ENCODE measurements at places on chromosomes 11 and 22.

- no peak for DNase-seq
These were observed 841 bp upstream of the EIF4G2 start for GRCh38 chr11:10809373-10810160.

DNA sequence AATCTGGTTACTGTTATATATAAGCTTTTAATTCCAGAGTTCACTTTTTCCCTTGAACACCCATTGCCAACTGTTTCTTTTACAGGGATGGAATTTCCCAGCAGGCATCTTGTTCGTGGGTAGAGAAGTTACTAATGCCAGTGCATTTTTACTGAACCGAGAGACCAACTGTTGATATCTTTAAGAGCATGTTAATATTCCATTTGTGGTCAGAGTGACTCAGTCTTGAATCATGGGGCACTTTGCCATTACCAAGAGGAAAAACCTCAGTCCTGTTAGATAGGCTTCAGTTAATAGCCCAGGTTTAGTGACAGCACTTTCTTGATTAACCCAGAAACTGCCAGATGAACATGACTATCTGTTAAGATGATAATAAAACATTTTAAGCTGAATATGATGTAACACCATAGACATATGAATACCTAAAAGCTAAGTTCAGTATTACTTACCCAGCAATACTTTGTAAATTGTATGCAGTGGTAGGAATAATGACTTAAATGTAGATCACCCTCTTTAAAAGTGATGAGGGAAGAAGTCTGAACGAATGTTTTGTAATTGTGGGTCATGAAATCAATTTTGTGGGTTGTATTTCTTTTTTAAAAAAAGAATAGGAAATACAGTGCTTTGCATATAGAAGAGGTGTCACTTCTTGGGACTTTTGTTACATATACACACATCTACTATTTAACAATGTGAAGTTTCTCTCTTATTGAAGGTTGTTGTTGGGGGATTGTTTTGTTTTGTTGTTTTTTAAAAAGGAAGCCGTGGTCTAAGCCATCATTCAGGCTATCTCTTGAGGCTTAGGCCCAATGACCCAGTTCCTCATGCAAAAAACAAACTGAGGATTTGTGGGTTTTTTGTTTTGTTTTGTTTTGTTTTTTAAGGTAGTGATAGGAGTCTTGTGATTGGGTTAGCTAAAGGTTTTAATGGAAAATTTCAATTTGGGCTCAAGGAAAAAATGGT lies 79.2 kb upstream of the GRIK4 start:
- no peak for DNase-seq

DNA sequence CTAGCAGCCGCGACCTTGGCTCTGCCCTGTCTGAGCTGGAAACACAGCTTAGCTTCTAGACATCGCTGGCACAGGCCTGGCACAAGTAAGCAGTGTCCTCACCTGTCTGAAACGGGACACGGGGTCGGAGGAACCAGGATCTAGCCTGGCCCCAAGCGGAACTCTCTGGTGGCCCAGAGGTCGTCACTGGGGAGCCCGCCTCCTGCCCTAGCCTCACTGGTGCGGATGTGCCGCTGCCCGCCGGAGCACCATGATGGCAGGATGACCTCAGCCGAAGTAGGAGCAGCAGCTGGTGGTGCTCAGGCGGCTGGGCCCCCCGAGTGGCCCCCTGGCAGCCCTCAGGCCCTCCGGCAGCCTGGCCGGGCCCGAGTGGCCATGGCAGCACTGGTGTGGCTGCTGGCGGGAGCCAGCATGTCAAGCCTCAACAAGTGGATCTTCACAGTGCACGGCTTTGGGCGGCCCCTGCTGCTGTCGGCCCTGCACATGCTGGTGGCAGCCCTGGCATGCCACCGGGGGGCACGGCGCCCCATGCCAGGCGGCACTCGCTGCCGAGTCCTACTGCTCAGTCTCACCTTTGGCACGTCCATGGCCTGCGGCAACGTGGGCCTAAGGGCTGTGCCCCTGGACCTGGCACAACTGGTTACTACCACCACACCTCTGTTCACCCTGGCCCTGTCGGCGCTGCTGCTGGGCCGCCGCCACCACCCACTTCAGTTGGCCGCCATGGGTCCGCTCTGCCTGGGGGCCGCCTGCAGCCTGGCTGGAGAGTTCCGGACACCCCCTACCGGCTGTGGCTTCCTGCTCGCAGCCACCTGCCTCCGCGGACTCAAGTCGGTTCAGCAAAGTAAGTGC lies 871 bp downstream of the SLC35E4 start:
- DNase-seq, result no peak

DNA sequence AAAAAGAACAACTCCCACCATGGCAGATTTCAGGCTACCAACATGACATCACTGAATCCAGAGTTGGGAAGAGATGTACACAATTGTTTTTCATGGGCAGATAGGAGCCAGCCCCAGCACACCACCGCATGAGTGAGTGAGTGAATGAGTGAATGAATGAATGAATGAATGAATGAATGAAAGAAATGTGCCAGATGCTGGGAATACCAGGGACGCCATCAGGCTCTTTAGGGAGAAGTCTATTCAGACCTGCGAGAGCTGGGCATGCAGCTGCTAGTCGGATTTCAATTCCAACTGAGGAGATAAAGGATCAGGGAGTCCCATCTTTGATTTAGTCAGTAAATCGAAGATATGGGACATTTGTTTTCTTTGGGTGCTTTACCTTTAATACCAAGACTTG lies 15.3 kb upstream of the FAM83F start:
- no peak for DNase-seq

GRCh38 chr11:115920841-115921480 lies 416.7 kb upstream of the CADM1 start:
- DNase-seq, result no peak

DNA sequence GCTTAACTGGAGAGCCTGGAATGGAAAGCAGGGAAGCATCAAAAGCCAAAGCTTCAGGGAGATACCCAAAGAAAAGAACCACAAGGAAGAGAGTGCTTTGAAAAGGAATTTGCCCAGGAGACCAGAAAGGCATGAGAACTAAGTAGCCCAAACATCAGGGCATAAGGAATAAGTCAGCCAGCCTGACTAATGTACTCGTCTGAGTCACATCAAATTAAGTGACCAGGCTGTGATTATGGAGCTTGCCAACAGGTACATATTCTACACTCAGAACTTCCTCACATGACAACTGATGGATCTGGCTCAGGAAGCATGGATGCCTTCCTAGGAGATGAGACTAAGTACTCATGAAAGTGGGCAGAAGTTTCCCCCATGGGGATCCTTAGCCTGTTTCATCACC lies 366.7 kb downstream of the BUD13 start:
- no peak for DNase-seq

- no peak for DNase-seq
These were observed 241.3 kb upstream of the ANO3 start for GRCh38 chr11:26090651-26091050.

DNA sequence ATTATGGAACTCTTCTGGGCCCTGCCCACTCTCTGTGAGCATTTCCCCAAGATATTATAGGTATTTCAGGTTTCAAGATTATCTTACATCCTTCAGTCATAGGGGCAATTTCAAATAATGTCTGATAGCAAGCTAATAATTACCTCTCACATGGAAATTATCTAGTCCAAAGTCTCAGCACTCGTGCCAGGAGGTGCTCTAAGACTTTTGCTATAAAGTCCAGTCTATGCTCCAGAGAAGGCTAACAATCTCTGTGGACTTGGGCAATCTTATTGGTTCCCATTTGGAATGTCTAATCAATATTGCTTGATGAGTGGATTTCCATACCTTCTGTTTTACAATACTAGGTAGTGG lies 5.4 kb downstream of the TREH start:
- no peak for DNase-seq

DNA sequence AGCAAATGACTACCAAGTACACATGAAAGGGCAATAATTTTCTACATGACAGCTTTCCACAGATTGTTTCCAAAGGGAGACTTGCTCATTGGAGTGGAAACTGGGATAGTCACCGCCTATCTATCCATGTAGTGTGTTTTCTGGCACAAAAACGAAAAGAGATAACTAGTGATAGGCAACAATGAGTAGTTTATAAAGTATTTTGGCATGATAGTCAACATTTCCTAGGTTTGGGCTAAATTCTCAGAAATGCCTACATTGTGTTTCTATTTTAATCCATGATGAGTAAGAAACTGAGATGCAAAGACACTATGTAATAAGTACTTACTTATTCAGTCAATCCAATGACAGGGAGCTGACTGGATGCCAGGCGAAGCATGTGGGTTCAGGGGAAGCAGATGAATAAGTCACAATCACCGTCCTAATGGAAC lies 1129.1 kb downstream of the DLG2 start:
- DNase-seq, result no peak

- DNase-seq, result no peak
These were observed 368.9 kb downstream of the SHANK2 start for GRCh38 chr11:70883323-70883940.

- no peak for DNase-seq
These were observed 27.5 kb downstream of the MRGPRX2 start for GRCh38 chr11:19032990-19033389.

- DNase-seq, result no peak
These were observed 1508.0 kb upstream of the TENM4 start for GRCh38 chr11:80948781-80949180.

DNA sequence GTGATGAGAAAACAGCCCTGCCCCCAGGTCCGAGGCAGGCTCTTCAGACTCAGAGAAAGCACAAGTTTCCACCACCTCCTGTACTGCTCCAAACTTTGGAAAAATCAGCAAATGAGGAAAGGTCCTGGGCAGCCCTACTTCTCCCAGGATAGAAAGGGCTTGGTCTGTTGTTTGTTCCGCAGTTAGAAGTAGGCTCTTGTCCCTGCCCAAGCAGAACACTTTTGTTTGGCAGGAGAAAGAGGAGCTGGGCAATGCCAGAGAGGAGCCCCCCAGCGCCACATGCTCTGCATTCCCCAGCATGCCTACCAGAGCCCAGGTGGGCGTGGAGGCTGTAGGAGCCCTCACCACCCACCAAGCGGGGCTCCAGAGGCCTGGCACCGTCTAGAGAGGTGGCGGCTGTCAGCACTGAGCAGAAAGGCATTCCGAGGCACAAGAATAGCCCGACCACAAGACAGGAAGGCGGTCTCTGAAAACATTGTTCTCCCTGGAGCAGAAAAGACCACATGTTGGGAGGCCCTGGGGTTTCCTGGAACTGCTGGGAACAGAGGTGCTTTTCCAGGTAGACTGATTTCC lies 90.3 kb upstream of the CD82 start:
- DNase-seq, result no peak

DNA sequence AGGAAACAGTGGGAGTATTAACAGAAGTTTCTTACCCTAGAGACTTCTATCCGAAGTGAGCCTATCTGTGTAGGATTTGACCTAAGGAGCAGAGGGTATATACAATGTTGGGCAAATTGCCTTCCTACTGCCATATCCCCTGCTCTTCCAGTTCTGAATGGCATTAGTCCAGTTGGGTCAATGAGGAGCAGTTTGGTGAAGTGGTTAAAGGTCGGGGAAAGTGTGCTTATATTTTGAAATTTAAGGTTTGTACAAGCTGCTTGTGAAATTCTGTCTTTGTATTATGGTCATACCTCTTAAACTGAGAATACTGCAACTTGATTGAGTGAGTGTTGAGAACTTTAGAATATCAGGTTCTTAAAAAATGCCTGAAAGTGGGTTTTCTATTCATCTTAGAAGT lies 1.7 kb downstream of the EI24 start:
- no peak for DNase-seq

GRCh38 chr11:107140983-107141382 lies 122.7 kb upstream of the GUCY1A2 start:
- no peak for DNase-seq

DNA sequence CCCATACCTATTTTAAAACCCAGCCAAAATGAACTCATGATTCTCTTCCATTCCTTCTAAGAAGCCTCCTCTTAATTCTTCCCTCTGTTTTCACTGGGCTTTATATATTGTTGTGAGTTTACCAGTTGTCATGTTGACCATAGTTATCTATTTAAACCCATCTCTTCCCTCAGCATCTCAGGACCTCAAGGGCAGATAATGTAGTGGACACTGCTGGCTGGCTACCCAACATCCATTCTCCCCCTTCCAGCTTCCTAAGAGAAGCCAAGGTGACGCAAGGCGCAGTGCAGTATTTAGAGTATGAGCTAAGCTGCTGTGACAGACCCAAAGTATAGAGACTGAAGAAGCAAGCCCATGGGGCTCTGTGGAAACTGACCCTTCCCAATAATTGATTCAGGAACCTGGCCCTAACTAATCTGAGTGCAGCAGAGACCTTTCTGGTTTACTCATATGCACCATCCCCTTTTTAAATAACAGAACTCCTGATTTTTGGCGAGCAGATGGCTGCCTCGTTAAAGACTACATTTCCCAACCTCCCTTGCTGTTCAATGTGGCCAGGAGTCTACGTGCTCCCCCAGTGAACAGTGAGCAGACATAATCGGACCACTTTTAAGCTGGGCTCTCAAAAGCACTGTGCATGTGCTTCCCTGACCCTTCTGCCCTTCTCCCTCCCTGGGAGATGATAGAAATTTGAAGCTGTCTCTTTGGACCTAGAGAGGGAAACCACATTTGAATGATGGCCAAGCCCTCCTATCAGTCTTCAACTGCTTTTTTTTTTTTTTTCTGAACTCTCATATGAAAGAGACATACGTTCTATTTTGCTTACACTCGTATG lies 28.1 kb upstream of the CREB3L1 start:
- DNase-seq, result no peak
